ENCODE measurements at places on chromosomes 2 and 18. TPM values are rescaled to one million over a fixed set of nuclear protein-coding genes. Genes with fewer than 3 reads are reported as not detected.
A peak's percentile ranks its signal among the peaks of the same experiment; 100 is the strongest.

GRCh38 chr2:35973132-35973736 lies 382.3 kb upstream of the CRIM1 start:
- peak; percentile 83 for DNase-seq

- no peak for DNase-seq
Measured at GRCh38 chr2:44952806-44953498, 11.4 kb downstream of the SIX3 start.

DNA sequence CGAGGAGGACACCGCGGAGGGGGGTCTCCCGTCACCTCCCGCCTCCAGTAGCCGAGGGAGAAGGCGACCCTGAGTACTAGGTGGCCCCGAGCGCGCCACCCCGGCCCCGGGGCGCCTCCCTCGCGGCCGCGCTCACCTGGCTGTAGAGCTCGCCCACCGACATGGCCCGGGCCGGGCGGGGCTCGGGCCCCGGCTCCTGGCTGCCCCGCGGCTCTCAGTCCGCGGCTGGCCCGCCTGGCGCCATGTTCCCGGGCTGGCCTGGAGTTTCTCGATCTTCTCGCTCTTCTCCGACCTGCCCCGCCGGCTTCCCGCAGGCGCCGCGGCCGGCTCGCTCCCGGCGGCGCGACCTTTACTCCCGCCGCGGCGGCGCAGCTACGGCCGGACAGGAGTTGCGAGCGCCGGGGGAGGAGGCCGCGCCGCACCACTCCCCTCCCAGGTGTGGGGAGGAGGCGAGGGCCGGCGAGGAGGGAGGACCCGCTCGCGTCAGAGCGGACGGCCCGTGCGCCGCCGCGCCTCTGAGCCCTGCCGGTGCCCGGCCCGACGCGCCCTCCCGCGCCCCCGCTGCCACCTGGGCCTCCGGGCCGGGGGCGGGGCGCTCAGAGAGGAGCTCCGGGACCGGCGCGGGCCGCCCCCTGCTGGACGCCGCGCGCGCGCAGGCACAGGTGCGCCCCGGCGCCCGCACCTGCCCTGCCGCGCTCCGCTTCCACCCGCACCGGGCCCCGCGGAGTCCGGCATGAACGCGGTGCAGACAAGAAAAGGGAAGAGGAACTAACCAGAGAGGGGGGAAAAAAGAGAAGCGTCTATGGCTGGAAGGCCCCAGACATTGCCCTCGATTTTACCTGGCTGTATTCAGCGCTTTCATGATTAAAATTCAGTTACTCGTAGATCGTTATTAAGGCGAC lies at the start of gene MYO5B:
TSS of gene MYO5B (minus strand) at position 517 of the 902 bp plus-strand sequence. CDS start at position 163, 354 bp downstream.
- DNase-seq: peak; percentile 3

- DNase-seq: no peak
Measured at GRCh38 chr2:43111788-43112554, 114.4 kb downstream of the ZFP36L2 start.

DNER gene
- total RNA-seq: not detected
